ENCODE measurements at places on chromosomes 1 and 21.

DNA sequence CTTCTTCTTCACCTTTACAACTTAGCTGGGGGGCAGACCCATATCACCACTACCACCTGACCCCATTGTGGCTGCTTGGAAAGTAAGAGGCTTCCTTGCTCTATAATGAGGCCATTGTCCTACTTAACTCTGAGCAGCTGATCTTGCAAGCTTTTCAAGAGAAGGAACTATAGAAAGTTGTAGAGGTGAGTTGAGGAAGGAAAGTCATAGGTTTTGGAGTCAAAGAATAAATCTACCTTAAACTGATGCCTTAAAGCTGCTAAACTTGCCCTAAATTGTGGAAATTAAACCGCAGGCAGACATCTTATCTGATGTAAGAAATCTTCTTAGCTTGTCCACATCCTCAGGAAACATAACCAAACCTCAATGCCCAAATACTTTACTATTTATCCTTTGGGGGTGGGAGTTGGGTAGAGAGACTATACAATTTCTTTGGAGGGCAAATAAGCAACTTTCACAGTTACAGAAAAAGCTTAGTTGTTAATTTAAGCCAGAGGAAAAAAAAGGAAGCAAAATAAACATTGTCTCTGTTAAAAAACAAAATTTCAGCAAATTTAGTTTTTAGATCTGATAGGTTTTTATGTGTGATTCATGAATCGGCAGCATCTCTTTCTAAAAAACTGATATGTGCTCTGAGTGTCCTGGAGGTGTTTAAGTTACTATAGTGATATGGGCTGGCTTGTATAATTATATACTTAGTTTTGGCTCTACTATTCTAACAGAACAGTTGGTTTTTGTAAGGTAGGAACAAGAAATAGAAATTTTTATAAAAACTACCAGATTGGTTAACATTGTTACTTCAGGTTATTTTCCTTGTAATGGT, 4.7 kb downstream of the IL23R start:
- DNase-seq, result no peak

DNA sequence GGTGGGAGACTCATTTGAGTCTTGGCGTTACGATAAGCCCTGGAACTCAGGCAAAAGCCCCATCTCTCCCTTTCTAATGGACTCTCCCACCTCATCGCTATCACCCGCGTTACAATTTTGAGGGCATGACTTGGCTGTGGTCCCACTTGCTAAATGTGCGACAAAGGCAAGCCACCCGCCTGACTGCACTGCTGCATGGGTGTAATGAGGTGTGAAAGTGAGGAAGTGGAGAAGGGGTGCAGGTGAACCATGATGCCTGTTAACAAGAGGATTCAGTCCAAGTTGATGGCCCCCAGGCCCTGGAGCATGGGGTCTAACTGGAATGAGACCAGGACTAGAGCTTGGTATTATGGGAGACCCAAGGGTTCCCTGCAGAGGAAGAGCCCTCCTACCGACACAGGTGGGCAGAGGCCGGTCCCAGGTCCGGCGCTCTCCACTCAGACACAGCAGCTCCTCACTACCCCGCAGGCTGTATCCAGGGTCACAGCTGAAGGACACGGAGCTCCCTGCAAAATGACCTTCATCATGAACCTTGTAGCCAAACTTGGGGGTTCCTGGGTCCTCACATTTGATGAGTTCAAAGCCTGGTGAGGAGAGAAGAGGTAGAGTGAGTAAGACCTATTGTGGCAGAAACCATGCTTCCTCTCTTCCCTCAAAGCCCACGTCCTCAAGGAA, 165.4 kb upstream of the HMGB4 start:
- DNase-seq, result no peak

DNA sequence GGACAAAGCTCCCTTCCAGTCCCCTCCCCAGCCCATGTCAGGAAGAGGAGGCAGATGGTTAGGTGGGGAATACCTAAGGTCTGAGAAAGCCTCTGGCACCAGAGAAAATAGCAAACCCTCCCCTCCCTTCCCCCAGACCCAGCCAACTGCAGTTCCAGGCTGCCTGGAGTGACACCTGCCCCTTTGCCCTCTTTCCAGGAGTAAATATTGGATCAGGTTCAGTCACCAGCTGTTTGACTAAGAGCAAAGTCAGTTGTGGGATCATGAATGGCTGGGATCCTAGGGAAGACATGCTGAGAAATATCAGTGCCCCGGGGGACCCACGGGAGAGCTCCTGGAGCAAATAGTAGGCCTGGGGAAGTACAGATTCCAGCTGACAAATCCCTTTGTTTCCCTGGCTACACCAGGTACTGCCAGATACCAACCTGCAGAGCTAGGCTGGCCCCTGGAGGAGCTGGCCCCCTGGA, 12.2 kb upstream of the CDK18 start:
- DNase-seq, result no peak

DNA sequence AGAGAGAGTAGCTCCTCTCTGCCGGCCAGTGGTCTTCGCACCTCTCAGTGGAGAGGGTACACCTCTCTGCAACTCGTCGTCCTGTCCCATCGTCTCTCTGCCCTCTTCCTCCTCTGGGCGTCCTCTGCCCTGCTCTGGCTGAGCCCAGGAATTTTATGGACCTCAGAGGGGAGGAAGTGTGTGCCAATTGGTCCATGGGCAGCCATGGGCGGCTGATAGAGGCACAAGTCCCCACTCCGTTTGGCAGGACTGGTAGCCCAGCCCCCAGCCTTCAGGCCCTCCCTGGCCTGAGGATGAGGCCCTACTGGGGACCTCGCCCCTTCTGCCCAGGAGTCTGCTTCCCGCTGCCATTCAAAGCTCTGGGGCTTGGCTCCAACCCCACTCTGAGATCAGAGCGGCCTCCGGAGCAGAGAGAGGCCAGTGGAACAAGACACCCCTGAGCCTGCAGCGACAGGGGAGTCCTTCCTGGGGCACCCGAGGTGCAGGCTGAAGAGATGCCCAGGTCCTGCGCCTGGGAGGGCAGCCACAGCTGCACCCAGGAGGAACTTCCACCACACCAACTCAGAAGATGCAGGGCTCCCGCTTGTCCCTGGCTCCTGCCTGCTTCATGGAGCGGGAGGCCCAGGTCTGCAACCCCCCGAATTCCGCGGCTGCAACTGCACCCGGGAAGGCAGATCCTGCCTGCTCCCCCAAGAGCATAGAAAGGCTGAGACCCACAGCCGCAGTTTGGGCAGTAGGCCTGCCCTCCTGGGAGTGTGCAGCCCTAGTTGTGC, 659.9 kb downstream of the KCNT2 start:
- no peak for DNase-seq

DNA sequence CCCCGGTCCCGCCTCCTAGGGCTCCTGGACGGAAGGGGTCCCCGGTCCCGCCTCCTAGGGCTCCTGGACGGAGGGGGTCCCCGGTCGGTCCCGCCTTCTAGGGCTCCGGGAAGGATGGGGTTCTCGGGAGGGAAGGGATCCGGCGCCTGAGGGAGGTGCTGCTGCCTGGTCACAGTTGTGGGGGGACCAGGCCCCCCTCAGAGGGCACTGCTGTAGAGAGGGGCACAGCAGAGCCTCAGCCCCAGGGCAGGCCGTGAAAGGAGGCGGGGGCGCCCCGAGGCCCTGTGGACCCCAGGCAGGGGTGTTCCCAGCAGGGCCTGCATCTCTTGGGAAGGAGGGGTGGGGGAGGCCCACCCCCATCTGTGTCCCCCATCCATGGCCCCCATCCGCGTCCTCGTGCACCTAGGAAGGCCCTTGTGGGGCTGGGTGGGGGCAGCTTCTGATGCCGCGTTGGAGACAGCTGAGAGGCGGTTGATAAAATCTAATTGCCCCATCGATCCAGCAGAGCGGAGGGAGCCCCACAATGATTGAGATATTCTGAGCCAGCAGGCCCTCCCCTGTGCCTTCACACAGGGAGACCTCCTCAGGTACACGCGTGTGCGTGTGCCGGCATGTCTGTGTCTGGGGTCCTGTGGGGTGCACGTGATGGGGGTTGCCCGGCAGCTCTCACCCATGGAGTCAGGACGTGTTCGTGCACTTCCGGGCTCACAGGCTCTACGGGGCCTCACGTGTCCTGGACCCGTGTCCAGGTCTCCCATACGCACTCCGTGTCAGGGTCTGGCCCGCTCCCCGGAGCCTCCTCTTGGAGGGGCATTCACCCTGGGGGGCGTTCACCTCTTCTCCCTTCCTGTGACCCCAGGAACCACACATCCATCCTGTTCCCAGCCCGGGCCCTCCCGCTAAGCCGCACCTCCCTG, 12.9 kb downstream of the SAMD11 start:
- no peak for DNase-seq

- DNase-seq, result no peak
Observed at GRCh38 chr1:178291166-178291565, 197.3 kb downstream of the RASAL2 start.

DNA sequence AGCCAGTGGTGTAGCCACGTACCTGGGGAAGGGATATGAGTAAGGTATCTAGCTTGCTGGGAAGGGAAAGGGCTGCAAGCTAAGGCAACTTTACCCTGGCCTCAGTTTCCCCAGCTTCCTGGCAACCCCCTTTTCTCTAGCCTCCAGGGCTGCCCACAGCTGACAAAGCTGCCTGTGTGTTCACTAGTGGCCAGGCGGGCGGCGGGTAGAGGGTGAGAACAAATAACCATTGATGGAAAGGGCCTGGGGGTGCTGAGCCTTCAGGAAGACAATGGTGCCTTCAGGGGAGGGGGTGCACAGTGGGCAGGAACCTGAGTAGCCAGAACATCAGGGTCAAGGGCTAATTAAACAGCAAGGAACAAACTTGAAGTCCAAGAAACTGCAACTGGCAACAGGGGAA, 6.1 kb downstream of the CERS2 start:
- DNase-seq, result no peak

- no peak for DNase-seq
Observed at GRCh38 chr1:87888446-87888845, 559.8 kb downstream of the LMO4 start.

GRCh38 chr1:39933956-39934941, 20.7 kb upstream of the MFSD2A start:
- DNase-seq, result no peak

All from stimulated activated CD4-positive, alpha-beta T cell treated with anti-CD3 and anti-CD28 coated beads, Interleukin-15, amount 100 ng/mL, for 24 hours (primary cell).